ENCODE measurements at places on chromosomes 13 and 19.

- no peak for DNase-seq
These were observed 16.6 kb downstream of the JOSD2 start for GRCh38 chr19:50494186-50495019.

GRCh38 chr13:42567906-42568305 lies 6.0 kb upstream of the TNFSF11 start:
- no peak for DNase-seq

GRCh38 chr19:17289489-17289888 lies 7.8 kb downstream of the ANKLE1 start:
- no peak for DNase-seq

- DNase-seq = no peak
These were observed 42.1 kb downstream of the FOXO1 start for GRCh38 chr13:40624383-40624782.

GRCh38 chr13:61275736-61276135 lies 139.9 kb downstream of the PCDH20 start:
- no peak for DNase-seq

DNA sequence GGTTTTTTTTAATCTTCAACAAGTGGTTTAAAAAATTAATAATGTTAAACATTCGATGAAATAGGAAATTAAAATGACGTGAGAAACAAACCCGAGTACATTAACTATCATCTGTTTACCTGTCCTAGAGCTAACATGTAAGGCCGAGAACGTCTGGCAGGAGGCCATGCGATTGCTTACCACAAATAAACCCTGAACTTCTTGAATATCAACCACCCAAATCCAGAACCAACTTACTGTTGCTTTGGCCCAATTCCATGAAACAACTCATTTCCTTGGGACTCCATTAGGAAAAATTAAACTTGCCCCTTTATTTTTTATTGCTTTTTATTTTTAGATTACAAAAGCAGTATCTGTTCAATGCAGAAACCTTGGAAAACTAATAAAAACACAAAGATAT lies 228.9 kb upstream of the IRS2 start:
- no peak for DNase-seq

GRCh38 chr13:24032252-24032651 lies 128.3 kb upstream of the SPATA13 start:
- no peak for DNase-seq

DNA sequence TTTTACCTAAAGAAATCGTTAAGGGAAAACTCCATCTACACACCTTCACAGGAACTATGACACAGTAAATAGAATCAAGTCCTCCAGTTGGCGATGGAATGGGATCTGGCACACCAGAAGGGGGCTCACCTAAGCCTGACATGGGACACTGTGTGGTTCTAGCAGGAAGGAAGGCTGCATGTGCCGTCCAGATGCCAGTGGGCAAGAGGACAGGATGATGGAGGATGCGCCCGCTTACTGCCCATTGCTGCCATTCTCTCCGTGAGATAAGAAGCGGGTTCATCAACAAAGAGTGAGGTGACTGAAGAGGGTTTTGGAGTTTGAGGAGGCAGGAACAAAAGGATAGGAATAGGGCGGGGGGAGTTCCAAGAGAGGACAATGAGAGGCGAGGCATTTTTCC lies 2.9 kb upstream of the CYP2F1 start:
- no peak for DNase-seq

GRCh38 chr13:29454931-29455481 lies 140.5 kb downstream of the SLC7A1 start:
- DNase-seq = no peak

DNA sequence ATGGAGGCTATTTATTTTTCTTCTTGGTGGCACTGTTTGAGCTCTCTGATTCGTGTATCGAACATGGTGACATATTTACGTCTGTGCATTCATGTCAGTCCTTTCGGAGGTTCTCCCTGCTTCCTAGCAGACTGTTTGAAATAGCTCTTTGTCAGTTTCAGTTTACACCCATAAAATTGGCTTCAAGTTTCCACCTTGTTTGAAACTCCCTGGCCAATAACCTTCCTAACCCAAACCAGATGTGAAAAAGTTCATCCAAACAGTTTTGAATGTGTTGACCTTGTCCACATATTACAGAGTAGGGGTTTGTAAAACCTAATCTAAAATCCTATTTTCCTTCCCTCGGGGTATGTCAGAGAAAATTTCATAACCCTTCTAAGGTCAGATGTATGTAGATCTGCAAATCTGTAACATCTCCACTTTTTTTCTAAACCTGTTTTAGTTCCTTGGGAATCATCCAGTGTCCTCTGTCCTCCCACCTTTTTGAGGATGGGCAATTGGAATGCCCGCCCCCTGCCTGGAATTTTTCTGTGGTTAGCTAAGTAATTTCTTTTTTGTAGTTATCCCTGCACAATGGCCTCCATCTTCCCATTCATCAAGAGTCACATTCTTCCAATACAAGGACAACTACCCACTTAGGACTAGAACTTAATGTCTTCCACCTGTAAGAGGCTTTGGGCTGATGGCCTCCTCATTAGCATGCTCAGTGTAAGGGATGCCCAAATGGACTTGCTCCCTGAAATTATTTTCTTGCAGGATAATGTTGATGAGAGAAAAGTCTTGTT lies 499.8 kb downstream of the GPC6 start:
- DNase-seq = no peak

- no peak for DNase-seq
These were observed 83.5 kb downstream of the COL4A2 start for GRCh38 chr13:110390567-110390966.

DNA sequence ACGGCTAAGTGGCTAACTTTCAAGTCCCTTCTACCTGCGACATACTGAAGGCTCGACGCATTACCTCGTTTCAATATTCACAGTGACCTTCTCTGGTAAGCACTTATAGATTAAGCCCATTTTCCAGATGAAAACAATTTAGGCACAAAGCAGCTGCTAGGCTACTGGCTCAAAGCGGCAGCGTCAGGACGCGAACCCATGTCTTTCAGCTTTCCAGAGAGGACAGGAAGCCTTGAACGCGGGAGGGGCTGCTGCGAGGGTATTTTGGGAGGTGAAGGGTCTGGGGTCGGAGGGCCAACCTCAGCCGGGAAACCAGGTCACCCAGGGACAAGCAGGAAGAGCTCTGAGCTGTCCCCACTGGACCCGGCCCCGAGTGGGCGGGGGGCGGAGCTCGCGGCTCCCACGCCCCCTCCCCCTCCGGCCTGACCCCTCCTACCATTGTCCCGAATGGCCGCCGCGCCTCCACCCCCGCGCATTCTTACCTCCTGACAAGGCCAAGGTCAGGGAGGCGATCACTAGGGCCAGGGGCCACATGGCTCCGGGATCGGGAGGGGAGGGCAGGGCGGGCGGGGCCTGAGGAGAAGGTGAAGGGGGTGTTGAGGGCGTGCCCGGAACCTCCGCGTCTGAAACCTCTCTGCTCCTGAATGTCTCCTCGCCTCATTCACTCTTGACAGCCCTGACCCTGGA lies at the start of gene KLK13:
Gene KLK13, minus strand, starts transcription at position 559 of the 687 bp plus-strand sequence. Its CDS starts 25 bp downstream, at position 534.
- no peak for DNase-seq

DNA sequence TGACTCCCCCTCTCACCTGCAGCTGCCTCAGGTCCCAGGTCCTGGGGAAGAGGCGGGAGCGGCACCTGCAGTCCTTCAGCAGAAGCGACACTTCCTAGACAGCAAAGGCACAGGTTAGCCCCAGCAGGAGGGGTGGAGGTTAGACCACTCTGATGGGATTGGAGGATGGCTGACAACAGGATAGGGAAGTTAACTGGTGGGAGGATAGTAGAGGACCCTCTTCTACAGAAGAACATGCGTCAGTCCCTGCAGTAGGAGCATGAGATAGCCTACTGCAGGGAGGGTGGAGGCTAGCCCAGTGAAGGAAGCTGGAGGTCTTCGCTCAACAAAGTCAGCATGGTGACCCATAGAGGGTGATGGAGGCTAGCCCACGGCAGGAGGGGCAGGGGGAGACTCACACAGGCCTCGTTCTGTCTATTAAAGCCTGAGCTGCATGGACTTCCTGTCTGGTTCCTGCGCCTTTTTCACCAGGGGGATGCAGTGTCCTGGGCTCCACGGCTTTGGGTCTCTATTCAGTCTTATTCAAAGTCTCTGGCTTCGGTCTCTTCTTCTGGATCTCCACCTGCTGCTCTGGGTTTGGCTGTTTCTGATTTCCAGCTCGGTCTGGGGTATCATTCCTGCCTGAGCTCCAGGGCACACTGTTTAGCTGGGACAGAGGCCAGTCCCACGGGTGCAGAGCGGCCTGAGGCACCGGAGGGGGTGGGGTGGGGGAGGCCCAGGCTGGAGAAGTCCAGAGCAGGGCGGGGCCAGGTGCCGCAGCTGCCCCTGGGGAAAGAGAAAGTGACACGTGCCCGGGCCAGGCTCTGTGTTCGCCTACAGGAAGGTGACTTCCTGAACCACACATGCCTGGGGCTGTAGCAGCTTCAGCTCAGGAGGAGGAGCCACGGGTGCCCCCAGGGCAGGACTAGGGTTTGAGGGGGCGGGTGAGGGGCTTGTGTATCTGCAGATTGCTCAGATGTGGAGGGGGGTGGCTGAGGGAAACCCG lies 7.3 kb downstream of the IFNL3 start:
- DNase-seq = peak; percentile 30

GRCh38 chr13:32124743-32125142 lies 93.2 kb downstream of the FRY start:
- no peak for DNase-seq

DNA sequence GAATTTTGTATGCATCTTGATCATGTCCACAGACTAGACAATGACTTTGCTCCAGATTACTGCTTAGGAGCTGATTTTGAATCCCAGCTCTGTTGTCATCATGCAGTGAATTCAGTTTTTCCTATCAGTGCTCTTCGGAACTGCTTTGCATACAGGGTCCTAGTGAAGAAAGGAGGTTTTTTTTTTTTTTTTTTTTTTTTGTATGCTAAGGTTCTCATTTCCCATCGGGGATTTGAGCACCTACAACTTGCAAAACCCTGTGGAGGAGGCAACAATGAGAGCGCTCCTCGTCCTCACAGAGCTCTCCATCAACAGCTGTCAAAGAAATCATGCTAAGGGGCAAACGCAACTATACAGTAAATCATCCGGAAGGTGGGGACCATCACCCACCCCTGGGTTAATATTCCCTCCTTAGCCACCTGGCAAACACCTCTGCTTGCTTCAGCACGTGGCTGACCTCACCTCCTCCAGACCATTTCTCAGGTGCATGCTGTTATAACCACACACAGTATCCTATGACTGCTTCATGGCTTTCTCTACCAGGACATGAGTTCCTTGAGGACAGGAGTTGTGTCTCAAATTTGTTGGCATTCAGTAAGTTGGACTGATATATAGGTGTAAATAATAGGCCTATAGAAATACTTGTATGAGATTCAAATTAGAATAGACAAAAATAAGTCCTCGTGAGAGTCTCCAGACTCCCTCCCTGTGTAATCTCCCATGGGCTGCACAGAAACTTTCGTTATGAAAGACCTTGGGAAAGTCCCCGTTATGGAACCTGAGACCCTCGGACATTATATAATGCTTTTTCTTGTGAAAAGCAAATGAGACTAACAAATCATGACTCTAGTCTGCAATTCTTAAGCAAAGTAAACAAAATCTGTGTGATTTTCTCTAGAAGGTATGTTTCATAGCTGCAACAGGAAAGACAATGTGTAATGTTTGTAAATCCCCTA lies 113.8 kb downstream of the KATNAL1 start:
- DNase-seq = no peak
